Immature natural killer cell (primary cell): ENCODE measurements at places on chromosomes 16 and 17. TPM values are rescaled to one million over a fixed set of nuclear protein-coding genes. Genes with fewer than 3 reads are reported as not detected.

Gene CMTM2
- polyA plus RNA-seq, result not detected

Gene KCNH6
- polyA plus RNA-seq, result not detected

DNA sequence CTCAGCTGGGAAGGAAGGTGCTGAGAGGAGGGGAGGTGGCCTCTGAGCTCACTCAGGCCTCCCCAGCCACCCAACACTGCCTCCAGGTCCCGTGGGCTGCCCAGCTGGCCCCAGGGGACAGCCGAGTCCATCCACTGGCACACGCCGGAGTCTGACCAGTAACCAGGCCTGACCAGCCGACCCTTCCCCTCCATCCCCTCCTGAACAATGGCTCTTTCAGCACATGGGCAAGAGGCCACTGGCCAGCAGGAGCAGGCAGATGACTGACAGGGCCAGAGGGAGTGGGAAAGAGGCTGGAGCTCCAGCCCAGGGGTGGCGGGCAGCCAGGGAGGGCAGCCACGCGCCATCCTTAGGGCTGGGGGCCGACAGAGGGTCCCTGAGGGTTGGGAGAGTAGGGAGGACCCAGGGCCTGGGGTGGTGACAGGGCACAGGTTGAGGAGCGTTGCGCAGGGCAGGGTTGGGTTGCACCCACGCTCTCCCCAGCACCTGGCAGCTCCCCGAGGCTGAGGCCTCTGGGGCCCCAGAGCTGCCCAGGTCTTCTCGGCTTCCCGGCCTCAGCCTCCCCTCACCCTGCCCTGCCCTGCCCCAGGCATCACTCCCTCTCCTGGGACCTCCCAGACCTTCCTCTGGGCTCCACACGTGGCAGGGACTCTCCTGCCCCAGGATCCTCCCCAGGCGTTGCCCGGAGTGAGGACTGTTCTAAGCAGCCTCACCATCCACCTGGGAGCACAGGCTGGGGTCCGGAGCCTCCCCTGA is 20.2 kb upstream of the SLC38A10 start:
- no peak for DNase-seq

- no peak for DNase-seq
These were observed 6.3 kb downstream of the GNPTG start for GRCh38 chr16:1357906-1358566.

- no peak for DNase-seq
These were observed 10.2 kb upstream of the MPP2 start for GRCh38 chr17:43917348-43918025.

DNA sequence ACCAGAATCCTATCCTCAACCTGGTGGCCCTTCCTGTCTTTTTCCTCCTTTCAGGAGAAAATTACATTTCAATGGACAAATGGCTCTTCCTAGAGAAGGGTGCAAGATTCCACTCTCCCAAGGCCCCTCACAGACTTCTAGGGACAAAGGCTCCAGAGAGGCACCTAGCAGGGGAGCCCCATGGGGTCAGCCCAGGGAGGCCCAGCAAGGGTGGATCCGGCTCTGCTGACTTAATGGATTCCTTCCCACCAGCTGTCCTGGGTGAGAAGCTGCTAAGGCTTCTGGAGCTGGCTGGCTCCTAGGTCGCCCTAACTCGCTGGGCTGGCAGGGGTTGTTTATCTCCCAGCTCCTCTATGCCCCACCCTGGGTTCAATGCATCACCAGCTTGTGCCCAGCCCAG is 152.4 kb downstream of the ZNF423 start:
- no peak for DNase-seq

DNA sequence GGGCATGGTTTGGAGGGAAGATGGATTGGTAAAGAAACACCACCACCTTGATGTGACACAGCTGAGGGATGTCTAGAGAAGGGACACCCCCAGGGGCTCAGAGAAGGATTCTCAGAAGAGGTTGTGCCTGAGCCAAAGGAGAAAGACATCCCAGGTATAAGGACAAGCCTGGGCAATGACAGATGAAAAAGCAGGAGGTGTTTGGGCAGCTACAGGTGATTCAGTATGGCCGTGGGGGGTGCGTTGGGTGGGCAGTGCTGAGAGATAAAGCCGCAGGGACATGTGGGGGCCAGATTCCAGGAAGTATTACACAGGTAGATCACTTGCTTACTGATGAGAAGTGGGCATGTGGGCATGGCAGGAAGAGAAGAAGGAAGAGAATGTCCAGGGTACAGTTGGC is 7.0 kb downstream of the TMEM95 start:
- DNase-seq, result no peak

- DNase-seq, result no peak
These were observed 67.0 kb downstream of the TUBD1 start for GRCh38 chr17:59825533-59826322.
